ENCODE measurements at places on chromosomes 7 and 10.
A peak's percentile ranks its signal among the peaks of the same experiment; 100 is the strongest.

- no peak for DNase-seq
Measured at GRCh38 chr10:129523723-129524316, 56.8 kb downstream of the MGMT start.

DNA sequence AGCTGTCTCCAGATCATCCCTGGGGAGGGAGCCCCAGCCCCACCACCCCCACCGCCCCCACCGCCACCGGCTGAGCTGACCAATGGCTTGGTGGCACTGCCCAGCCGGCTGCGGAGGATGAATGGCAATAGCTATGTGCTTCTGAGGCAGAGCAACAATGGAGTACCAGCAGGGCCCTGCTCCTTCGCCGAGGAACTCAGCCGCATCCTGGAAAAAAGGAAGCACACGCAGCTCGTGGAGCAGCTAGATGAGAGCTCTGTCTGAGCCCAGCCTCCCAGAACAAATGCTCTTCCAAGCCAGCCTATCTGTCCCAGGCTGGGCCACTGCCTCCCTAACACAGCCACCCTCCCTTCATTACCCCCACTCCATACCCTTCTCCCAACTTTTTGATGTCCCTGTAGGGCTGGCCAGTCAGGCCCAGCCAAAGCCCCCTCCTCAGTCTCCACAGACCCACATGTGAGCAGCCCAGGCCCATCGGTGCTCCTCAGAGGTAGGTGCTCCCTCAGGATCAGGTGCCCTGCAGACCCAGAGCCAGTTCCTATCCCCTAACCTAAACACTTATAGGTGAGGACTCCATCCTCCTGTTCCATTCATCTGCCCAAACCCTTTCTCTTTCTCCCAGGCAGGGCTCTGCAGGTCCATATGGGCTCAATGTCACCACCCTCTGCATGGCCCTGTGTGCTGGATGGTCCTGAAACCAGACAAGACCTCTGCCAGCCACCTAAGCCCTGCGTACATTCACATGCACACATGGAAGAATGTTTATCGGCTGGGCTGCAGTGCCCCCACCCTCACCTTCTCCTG is 3.2 kb downstream of the MRPL43 start:
- no peak for DNase-seq

- no peak for DNase-seq
Measured at GRCh38 chr7:82017334-82017943, 247.6 kb upstream of the HGF start.

GRCh38 chr7:139659922-139660316 is 117.9 kb downstream of the HIPK2 start:
- no peak for DNase-seq

DNA sequence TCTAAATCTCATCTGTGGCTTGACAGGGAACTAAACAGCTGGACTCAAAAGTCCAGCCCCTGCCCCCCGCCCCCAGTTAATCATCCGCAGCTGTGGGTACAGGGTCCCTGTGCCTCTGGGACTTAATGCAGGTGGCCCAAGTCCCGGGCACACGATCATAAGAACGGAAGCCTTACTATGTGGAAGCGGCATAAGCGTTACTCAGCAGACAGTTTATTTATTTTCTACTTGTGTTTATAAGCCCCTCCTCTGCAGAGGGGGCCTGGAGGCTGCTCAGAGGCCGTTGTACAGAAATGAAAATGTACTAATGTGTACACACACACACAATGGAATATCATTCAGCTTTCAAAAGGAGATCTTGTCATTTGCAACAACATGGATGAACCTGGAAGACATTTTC is 158.0 kb upstream of the TNS3 start:
- no peak for DNase-seq

DNA sequence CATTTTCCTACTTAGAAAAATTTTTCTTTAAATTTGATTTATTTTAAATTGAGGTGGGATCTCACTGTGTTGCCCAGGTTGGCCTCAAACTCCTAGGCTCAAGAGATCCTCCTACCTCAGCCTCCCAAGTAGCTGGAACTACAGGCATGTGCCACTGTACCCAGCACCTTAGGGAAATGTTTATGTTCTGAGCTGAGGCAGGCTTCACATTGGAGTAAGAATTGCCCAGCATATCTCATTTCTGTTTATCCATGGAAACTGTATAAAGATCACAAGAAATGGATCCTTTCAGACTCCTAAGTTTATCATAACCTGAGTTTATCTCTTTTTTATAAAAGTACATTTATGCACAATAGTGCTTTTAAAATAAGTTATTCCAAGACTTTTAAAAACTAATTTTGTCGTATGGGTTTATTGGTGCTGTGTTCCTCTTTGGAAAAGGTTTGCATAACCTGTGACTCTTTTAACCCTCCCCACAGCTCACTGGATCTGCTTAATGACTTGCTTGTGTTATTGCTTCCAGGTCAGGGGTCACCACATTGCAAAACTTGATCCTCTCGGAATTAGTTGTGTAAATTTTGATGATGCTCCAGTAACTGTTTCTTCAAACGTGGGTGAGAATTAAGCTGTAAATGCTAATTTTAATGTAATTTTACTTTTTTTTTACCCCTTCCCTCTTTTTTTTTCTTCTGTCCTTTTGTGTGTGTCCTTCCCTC is 40.7 kb downstream of the OGDH start:
- no peak for DNase-seq

DNA sequence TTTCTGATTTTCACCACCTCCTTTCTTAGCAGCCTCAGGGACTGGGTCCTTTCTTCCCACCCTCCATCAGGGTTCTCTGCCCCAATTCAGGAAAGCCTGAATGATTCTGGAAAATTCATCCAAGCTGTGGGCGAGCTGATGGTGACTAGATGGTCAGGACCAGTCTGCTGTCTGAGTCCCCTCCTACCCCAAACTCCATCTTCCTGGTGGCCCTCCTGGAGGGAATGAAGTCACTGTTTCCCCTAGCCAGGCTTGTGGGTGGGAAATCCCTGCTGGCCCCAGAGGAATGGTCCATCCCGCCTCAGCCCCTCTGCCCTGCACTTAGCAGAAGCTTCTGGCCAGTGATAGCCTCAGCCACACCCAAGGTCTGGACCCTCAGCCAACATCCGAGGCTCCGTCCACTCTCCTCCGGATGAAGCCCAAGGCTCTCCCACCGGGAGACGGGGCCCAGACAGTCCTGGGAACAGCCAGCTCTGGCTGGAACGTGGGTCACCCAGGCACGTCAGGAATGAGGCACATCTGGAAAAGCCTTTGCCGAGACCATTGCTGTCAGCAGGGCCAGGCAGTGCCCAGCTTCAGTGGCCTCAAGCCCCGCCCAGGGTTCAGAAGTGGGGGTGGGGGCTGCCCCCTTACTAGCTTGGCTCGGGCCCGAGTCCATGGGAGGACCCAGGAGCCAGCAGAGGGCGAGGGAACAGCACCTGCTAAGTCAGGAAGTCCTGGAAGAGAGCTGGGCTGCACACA is 4.0 kb upstream of the AQP1 start:
- DNase-seq, result no peak

DNA sequence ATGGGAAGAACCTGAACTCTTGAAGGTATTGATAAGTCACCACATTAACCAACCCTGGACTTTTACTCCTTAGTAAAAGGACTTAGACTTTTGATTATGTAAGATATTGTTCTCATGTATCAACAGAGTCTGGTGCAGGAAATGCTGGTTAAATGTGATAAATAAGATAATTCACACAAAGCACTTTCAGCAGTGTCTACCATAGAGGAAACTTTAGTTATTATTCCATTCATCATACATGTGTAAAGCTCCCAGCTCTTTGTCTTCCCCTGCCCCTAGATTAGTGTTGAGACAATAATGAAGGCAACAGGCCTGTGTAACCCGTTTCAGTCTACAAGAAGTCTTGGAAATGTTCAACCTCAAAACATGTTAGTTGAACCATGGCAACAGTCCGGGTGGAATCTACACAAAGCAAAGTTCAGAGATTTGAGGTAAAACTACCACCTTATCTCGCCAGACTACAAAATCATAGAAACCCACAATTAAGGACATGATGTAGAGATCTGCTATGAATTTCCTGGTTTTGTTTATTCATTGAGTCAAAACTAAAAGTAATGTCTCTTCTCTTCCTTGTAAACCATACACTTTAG is 109.9 kb upstream of the ADO start:
- no peak for DNase-seq

GRCh38 chr10:34808801-34809745 is 6.0 kb downstream of the PARD3 start:
- no peak for DNase-seq

DNA sequence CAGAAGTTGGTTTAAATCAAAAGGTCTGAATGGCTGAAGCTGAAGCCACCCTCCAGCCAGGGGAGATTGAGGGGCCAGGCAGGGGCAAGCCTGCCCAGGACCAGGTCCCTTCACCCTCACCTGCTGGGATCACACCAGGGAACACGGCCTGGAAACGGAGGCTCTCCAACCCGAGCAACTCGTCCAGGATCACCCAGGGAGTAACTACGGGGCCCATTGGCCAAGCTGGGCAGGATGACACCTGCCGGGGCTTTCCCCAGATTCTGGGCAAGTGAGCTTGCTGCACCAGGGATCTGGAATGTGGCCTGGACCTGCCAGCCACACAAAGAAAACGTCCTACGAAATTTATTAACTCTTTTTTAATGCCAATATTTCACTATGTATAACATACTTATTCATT is 30.4 kb upstream of the PPP2R2D start:
- no peak for DNase-seq

- DNase-seq, result peak; percentile 14
Measured at GRCh38 chr7:105352018-105352612, 36.6 kb downstream of the SRPK2 start.

DNA sequence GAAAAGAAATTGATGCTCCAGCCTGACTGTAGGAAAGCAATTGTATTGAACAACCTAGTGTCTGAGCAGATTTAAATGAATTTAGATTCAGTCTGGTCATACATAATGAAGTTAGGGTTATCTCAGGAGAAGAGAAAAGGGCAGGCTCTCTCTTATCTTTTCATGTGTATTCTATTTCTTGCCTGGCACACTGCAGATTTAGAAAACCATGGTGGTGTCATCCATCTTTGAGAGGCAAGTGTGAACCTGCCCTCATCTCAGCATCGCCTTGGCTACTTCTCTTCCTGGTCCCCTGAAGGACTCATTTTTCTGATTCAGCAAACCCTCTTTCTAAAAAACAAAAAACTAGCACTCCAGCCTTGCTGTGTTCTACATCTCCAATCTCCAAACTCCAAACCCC is 137.7 kb downstream of the LRRC4 start:
- DNase-seq, result no peak

- no peak for DNase-seq
Measured at GRCh38 chr10:62842983-62843382, 26.8 kb upstream of the EGR2 start.

GRCh38 chr10:103445767-103446567 is 6.2 kb downstream of the CALHM2 start:
- no peak for DNase-seq

DNA sequence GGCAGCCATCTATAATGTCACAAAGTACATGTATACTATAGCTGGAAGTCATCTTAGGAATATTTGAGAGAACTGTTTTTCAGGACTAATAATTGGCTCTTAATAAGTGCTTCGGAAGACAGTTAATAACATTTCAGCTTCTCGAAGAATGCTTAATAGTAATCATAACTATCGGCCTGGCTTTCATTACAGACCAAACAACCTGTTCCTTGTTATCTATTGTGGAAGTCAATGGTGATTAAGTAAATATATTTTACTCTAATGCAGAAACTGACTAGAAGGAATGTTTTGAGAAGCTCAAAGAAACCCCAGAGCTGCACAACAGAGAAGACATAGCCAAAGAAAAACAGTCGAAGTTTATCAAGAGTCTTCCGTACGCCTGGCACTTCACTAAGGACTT is 106.8 kb upstream of the FAM133B start:
- DNase-seq, result no peak

DNA sequence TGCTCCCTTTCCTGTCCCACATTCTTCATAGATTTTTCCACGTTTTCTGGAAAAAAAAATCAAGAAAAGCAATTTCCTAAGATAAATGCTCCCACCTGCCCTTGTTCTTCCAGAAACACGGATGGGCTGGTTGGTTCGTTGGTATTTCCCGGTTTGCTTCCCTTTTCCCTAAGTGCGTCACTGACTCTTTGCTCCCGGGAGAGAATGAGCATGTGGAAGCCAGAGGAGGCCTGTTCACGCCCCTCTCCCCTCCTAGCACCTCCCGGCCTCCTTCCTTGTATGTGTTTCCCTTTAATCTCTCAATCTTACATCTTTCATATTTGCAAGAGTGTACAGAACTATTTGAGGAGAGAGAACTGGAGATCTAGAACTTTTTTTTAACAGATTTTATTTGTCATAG is 442.0 kb downstream of the GFRA1 start:
- DNase-seq, result no peak

GRCh38 chr10:72753760-72754231 is 61.9 kb downstream of the MCU start:
- DNase-seq, result no peak

GRCh38 chr7:112150823-112151641 is 55.2 kb downstream of the DOCK4 start:
- DNase-seq, result no peak

DNA sequence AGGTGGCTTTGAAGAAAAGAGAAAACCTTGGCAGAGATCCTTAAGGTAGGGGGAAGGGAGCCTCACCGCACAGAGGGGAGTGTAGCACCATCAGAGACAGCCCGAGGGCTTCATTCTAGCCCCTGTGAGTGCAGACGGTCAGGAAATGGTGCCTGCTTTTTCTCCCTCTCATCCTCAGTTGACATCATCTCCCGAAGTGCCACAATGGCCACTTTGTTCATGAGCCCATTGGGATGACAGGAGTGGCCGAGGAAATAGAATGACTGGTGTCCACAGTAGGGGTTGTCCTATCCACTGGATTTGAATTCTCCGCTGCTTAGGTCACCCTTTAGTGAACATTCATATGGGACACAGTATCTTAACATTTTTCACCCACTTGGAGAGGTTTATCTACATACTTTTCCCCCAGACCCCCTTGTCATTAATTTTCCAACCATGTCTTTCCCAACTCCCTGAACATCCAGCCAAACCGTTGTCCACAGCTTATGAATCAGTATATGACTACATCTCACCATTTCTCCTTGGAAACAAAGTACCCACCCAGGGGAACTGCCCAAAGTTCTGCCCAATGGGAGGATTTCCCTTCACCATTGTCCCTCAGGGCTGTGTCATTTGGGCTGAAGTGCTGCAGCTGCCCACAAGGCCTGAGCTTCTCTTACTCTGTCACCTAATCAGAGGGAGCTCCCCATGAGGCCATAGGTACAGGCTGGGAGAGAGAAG is 108.8 kb downstream of the ADCY1 start:
- no peak for DNase-seq

GRCh38 chr10:71755179-71755879 is 18.0 kb downstream of the VSIR start:
- no peak for DNase-seq

DNA sequence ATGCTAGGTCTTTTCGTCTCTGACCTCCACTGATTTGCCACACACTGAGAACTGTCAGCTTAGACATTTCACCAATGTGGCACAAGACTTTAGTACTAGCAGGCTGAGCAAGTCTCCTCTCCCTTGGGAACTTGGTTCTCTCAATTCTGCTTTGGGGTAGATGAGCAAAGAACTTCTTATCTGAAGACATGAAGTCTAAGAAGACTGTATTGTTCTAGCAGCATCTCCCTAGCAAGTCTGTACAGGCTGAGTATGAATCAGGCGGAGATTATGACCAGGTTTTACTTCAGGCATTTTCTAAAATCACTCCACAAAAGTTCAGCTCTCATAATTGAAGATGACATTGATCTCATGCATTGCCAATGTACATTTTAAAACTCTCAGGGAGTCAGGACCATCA is 23.8 kb upstream of the STN1 start:
- DNase-seq, result no peak
